ENCODE measurements at places on chromosomes 11 and 22.
A peak's percentile ranks its signal among the peaks of the same experiment; 100 is the strongest.

- no peak for DNase-seq
Measured at GRCh38 chr22:45499746-45500145, 2.9 kb upstream of the FBLN1 start.

DNA sequence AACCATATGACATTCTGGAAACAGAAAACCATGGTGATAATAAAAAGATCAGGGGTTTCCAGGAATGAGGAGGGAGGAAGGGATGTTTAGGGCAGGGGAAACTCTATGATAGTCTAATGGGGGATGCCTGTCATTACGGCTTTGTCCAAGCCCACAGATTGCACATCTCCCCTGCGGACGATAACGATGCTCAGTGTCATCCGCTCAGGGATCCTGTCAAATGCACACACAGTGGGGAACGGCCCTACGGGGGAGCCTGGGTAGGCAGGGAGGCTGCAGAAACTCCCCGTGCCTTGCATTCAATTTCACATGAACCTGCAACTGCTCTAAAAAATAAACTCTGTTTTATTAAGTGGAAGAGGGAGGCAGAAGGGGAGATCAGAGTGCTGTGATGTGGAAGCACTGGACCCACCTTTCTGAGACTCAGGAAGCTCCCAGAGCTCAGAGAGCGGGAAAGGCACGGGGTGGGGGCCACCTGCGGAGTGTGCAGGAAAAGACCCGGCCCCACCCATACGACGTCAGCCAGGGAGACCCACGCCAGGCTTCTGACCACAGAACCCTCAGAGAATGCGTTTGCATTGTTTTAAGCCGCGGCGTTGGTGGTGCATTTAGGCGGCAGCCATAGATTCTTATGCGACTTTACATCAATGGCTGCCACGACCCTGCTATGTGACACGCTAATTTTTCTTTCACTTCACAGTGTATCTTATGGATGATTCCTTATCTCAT lies 543.5 kb downstream of the BRD1 start:
- no peak for DNase-seq

DNA sequence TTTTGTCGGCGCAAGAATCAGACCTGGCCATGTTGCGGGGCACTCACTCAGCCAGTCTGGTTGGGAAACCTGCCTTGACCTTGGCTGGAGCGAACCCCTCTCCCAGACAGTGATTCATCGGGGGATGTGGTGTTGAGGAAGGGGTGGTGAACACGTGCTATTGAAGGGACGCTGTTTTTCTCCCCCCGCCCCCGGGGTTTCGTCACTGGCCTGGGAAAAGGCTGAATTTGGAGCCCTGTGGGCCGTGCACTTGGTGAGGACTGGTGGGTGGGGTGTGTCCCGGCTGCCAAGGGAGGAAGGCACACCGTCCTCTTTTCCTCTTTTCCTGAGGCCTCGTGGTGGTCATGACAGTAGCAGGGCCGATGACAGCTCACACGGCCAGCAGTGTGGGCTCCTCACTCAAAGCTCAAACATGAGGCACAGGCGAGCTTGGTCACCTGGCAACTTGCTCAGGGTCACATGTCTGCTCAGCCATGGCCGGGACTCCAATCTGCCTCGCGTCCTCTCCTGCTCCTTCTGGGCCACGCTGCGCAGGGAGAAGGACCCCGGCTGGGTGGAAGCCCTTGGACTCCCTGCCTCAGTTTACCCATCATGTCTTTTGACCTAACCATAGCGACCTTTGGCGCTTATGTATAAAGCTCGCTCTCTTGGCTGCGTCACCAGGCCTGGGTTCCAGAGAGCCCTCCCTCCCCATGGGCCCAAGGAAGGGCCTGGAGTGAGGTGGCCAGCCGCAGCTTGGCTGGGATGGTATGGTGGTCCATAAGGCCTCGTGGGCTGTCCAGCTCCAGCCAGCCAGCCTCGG lies 49.4 kb downstream of the SMIM38 start:
- no peak for DNase-seq

DNA sequence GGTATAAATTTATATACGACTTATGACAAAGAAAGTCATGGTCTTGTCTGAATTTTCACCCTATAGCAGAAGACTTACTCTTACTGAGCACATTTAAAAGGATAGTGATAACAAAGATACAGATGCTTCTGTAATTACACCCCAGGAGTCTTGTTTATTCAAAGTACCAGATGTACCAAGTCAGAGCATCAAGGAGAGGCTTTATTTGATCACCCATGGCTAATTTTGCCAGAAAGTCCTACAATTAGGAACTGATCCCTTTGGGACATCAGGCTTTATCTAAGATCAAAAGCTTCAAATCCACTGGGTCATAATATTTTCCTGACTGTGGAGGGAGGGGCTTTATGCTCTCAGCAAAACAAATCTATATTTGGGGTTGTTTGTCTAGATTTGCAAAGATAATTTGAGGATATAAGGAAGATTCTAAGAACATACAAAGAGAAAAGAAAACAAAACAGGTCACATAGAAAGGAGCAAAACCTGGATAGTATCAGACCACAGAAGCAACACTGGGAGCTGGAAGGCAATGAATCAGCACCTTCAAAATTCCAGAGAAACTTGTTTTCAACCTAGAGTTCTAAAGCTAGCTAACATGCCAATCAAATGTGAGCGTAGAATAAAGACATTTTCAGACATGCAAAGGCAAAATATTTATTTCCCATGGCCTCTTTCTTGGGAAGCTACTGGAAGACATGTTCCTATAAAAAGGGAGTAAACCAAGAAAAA lies 124.8 kb upstream of the CSNK2A3 start:
- DNase-seq = no peak

GRCh38 chr22:37749831-37750595 lies 53.2 kb downstream of the TRIOBP start:
- peak; percentile 87 for DNase-seq
